ENCODE measurements at places on chromosomes 2 and 18. TPM values are rescaled to one million over a fixed set of nuclear protein-coding genes. Genes with fewer than 3 reads are reported as not detected.

DNA sequence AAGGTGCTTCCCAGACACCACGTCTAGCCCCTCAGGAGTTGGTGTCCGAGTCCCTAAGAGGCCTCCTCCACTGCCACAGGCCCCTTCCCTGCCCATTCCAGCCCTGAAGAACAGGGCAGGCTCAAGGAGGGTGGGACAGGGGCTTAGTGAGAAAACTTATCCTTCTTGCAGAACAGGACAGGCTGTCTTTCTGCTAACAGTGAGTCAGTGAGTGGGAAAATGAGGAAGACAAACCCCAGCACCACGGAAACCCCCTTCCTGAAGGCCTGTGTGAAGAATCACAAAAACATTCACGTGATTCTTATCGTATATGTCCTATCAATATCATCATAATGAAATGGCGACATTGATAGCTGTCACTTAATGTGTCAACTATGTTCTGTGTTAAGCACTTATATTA lies 9.8 kb downstream of the FZD7 start:
- no peaks in the 10 kb centered on the region for H3K36me3 ChIP-seq
- peaks cover 11% of the 10 kb centered on the region for H3K27me3 ChIP-seq
- no peak overlapping the region for H3K4me3 ChIP-seq
- no peak for DNase-seq
- H3K27ac ChIP-seq: no peak overlapping the region

- H3K36me3 ChIP-seq: no peaks in the 10 kb centered on the region
- no peaks in the 10 kb centered on the region for H3K27me3 ChIP-seq
- no peaks in the 10 kb centered on the region for H3K4me1 ChIP-seq
- H3K27ac ChIP-seq: no peak overlapping the region
- no peak overlapping the region for H3K4me3 ChIP-seq
These were observed 133.9 kb downstream of the MTCL1 start for GRCh38 chr18:8839281-8839680.

The NIFK gene
- total RNA-seq: 167 TPM

The HOXD1 gene
- total RNA-seq: not detected
